ENCODE measurements at places on chromosomes 12 and 14. TPM values are rescaled to one million over a fixed set of nuclear protein-coding genes. Genes with fewer than 3 reads are reported as not detected.

DNA sequence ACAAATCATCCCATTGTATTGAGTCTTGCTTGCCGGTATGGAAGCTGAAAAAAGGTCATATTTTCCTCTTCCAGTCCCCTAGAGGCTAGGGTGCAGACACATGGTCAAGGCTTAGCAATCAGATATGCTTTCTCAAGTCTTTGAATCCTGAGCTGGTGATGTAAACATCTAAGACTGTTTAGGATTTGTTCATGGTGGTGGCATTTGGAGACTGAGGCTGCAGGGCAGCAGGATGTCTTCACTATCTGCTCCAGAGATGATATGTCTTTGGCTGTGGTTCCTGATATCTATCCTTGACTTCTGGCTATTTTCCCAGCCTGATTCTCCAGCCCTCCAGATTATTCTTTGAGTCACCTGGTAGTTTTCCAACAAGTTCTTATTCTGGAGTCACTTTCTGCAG, 50.5 kb upstream of the DACT1 start:
- DNase-seq: no peak

GRCh38 chr12:18907728-18908127, 169.8 kb downstream of the CAPZA3 start:
- no peak for DNase-seq

Gene WNT5B
- 0.51 TPM for total RNA-seq

Gene AMN
- 0.13 TPM for total RNA-seq
